RPMI8226 (cell line): ENCODE measurements at places on chromosomes 16 and 17.
A peak's percentile ranks its signal among the peaks of the same experiment; 100 is the strongest.

DNA sequence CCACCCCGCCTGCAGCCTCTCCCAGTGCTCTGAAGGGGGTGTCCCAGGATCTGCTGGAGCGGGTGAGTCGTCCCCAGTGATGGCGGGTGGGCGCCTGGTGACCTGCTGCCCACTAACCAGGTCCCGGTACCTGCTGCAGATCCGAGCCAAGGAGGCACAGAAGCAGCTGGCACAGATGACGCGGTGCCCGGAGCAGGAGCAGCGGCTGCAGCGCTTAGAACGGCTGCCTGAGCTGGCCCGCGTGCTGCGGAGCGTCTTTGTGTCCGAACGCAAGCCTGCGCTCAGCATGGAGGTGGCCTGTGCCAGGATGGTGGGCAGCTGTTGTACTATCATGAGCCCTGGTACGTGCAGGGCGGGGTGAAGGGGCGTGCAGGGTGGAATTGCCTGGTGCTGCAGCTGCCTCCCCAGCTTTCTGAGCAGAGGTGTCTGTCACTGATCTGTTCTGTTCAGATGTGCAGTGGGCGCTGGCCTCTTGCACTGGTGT lies 3.6 kb downstream of the CDT1 start:
- DNase-seq = no peak

- DNase-seq = peak; percentile 91
These were observed 43.4 kb downstream of the ZNF276 start for GRCh38 chr16:89764711-89765201.

GRCh38 chr16:86681031-86681756 lies 102.8 kb downstream of the FOXL1 start:
- no peak for DNase-seq

- no peak for DNase-seq
These were observed 14.8 kb downstream of the TAC4 start for GRCh38 chr17:49832840-49833599.

GRCh38 chr16:49158029-49158642 lies 123.5 kb downstream of the CBLN1 start:
- DNase-seq = peak; percentile 70

- DNase-seq = no peak
These were observed 1.2 kb downstream of the G6PC3 start for GRCh38 chr17:44071772-44072171.

DNA sequence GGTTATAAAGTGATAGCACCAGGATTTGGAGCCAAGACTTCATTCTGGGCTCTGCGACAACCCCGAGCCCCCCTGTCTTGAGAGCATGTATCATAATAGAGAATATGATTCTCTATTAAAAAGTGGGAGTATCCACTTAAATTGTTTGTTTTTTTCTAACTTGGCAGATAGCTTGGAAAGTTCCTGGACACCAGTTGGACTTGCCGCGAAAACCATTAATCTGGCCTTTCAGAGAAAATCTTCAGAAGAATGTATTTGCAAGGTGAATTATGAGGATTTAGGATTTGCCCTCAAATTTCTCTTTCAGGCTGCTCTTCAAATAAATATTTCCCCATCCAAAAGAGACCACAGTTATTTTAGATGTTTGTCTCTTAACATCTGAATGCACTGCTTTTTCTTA lies 53.5 kb downstream of the MARCHF10 start:
- no peak for DNase-seq

DNA sequence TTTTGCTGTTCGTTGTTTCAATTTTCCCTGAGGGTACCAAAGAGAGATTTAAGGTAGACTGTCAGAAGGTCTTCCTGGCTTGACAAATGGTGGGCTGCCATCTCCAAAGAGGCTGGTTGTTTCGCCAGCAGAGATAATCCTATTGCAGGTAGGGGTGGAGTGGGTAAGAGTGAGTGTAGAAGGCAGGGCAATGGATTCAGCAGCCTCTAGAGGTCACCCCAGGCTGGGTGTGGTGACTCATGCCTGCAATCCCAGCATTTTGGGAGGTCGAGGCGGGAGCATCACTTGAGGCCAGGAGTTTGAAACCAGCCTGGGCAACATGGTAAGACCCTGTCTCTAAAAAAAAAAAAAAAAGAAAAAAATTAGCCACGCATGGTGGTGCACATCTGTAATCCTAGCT lies 34.6 kb downstream of the DCAKD start:
- no peak for DNase-seq
